ENCODE measurements at places on chromosomes 3 and 15.

DNA sequence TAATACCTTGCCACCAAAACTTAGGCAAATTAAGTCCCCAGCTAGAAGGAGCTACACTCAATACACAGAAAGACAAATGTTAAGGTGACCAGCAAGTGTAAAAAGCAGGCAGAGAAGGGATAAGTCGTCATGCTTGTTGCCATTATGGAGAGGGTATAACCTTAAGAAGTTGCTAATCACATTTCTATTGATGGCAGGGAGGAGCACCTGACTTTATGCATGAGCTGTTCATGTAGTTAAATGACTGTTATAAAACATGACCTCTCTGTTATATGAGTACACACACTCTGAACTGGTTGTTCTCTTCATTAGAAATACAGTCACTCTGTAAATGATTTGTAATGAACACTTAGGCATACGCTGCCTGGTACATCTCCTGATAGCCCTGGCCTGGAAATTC is 6.6 kb upstream of the CCNL1 start:
- DNase-seq: no peak

GRCh38 chr3:13064964-13065363 is 8.3 kb downstream of the IQSEC1 start:
- DNase-seq: no peak

- no peak for DNase-seq
These were observed 29.7 kb upstream of the MTMR10 start for GRCh38 chr15:31021067-31021665.

DNA sequence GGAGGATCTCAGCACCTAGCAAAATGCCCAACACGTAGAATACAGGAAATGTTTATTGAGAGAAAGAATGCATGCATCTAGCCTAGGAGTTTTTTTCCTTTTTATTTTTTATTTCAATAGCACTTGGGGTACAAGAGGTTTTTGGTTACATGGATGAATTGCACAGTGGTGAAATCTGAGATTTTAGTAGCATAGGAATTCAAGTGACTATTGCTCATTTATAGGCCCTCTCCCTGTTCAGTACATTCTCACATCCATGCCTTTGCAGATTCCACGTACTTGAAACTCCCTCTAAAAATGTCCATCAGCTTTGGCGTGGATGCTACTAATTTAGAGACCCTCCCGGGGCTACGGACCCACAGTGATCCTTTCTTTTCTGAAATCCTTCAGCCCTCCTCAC is 61.7 kb upstream of the PIAS1 start:
- DNase-seq: no peak

- DNase-seq: no peak
These were observed 44.0 kb downstream of the CHSY1 start for GRCh38 chr15:101207867-101208288.

- no peak for DNase-seq
These were observed 67.9 kb downstream of the DCUN1D1 start for GRCh38 chr3:182912474-182912873.

DNA sequence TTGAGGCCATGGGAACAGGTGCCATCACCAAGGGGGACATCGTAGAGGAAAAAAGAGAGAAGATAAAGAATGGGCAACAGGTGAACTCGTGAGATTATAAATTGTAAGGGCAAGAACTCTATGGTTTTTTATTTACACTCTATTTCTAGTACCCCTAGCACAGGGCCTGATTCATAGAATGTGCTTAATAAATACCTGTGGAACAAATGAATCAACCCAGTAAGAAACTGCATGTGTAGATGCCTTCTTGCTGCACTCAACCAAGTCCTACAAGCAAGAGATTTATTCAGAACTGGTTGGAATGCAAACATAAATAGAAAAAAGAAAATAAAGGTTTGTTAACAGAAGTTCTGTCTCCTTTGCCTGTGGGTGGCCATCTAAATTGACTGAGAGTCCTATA is 18.7 kb upstream of the KPNA1 start:
- DNase-seq: no peak

DNA sequence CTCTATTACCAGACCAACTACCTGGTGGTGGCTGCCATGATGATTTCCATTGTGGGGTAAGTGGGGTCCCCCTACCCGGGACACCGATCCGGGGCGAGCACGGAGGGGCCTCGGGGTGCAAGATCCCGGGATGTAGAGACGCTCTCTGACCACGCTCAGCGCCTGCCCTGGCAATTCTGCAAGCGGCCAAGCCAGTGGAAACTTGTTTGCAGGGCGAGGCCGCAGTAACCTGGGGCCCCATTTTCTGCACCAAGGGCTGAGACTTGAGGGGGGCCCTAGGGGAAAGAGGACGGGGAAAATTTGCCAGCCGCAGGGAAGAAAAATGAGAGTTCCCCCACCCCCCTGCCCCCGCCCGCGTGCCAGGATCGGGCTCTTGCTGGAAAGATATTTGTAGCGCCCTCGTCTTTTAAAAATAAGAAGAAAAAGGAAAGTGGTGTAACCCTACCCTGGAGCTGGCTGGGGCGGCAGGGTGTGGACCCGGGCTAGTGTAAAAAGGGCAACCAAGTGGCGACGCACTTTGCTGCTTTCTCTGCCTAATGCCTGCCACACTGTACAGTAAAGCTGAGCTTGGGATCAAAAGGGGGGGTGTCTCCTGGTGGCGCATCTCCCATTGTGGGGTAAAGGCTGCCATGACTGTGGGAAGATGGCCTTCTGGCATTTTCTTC is 563 bp downstream of the ARL6IP5 start:
- no peak for DNase-seq

DNA sequence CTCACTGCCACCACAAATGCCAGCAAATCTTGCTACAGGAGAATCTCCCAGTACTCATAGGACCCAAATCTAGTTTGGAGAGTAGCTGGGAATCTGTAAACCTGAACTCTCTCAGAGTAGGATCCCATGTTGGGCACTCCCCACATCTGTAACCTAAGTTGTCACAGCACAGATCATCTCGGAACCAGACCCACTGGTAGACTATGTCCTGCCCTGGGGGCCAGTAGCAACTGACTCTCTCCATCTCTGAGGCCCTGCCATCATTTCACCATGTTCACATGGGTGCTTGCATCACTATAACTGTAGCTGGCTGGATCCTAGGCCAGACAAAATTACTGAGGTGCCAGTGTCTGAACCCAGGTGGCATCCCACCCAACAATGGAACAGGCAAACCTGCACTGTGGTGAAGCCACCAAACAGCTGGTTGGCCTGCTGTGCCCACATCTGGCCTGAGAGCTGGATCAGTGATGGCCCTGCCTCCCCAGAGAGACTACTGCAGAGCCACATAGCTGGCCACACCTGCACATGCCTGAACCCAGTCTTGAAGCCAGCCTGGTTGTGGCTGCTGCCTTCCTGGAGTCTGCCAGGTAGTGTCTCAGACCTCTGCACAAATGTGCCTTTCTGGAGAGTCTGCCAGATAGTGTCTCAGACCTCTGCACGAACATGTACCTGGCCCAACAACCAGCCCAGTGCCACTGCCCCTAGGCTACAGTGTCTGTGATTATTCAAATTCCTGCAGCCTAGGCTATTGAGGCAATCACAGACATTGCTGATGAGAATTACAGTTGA is 82.0 kb downstream of the ISL2 start:
- DNase-seq: no peak

GRCh38 chr3:2597615-2598014 is 498.9 kb downstream of the CNTN4 start:
- DNase-seq: no peak

DNA sequence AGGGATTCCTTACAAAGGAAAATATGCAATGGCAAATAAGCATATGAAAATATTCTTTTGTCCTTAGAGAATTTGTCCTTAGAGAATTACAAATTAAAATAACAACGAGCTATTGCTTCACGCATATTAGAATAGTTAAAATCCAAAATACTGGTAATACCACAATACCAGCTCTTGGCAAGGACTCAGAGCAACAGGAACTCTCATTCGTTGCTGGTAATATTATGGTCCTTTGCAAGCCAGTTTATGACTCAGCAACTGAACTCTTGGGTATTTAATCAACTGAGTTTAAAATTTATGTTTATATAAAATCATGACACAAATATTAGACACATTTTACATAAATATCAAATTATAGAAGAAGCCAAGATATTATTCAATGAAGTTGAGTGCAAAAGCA is 1730.4 kb downstream of the SI start:
- DNase-seq: no peak

DNA sequence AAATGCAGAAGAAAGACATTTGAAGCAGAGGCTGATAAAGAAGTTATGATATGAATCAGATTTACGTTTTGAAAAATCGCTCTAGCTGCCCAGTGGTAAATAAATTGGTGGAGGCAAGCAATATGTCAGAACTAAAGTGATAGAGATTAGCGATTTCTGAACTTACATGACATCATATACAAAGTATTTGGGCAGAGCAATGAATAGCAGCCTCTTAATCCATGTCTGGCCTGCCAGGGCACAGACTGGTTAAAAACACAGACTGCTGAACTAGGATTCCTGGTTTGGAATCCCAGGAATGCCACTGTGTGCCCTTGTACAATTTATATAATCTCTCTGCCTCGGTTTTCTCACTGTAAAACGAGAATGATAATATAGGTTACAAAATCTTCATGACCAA is 243.1 kb upstream of the SETMAR start:
- no peak for DNase-seq

DNA sequence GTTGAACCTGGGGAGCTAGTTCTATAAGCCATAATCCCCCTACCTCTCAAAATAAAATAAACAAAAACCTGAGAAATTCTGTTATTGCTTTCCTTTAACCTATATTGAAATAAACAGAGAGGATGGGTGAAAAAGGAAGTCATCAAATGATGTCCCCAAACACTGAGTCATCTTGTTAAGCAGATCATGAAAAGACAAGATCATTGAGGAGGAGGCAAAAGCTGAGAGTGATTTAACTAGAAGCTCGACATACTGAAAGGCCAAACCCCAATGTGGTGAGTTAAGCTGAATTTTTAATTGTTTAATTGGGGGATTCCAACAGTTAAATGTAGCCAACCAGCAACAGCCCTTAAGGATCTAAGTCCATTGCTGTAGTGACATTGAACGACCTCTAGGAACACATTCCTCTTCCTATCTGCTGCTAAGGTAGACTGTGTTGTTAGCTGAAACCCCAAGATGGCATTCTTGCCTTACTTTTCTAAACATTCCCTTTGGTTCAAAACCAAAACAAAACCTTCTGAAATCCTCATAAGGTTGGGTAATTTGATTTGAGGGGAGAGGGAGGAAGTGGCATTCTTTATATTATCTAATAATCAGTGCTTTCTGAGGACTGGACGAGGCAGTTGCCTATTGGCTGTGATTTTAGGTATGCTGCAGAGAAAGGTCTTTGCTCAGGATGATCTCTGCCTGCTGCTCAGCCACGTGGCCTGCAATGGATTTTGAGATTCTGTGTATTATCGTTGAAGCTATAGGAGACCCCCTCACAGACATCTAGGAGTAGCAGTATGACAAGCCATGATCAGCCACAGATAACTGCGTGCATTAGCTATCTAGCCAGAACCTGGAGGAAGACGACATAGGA is 62.7 kb upstream of the BNIP2 start:
- peak; percentile 7 for DNase-seq

DNA sequence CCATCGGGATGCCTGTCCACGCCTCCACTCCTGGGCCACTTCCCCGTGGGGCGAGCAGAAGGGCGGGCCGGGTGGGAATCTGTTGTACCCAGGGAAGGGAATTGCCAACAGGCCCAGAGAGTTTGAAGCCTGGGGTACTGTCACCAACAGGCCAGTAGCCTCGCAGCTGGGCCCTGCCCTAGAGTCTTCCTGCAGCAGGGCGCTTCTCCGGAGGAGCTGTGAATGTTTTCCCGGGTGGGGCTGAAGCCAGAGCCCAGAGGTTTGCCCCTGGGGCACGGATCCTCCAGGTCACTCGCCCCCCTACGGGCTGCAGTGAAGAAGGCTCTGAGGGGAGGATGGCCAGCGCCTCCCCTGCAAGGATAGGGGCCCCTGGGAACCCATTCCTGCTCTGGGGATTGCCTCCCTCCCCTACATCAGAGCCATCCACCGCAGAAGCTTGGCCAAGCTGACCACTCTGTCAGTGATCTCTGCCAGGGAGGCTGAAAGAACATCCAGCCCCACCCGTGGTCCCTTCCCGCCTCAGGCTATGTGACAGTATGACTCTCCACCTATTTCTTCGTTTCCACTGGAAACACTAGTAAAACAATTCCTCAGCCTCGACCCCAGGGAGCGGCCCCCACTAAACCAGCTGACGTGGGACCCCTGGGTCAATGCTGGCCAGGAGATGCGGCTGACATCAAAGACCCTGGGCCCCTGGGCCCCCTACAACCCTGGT is 16.8 kb downstream of the CIDEC start:
- DNase-seq: no peak
